NCI-H146 (cell line): ENCODE measurements at places on chromosomes 16 and 17.

DNA sequence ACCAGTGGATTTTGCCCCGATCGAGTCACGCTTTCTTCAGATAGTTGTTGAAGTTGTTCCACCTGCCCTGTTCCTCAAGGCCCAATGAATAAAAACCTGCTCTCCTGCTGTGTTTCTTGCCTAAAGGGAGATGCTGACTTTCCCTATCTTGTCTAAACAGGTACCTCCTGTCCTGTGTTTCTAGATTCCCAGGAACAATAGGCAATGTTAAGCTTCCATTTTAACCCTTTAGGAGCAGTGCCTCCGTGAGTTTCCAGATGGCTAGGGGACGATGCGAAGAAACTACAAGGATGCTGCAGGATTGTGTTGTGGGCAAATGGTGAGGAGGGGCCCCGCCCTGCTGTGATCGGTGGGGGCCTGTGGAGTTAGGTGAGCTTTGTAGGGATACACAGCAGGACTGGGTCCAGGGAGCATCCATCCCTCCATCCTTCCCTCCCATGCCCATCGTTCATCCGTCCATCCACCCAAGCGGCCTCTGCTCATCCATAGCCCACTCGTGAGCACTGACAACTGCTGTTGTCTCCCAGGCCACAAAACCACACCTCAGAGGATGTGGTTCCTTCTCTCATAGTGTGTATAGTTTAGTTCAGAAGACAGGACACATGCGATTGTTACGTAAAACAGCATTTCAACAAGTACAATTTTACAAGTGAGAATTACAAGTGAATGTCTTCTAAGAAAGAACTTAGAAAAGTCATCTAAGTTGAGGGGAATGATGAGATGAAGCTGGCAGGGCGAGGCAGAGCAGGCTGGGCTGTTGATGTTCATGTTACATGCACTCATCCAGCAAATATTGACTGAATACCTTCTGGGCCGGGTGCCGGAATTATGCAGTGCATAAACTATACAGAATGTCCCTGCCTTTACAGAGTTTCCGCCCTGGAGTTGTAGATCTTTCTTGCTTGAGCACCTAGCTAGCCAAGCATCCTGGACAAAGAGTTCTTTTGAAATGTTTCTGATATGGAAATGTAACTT is 5.2 kb downstream of the ARSG start:
- peak; percentile 15 for DNase-seq

GRCh38 chr17:62906881-62907280 is 59.2 kb upstream of the TANC2 start:
- DNase-seq, result no peak

GRCh38 chr17:64683796-64684195 is 21.7 kb upstream of the SMURF2 start:
- no peak for DNase-seq

DNA sequence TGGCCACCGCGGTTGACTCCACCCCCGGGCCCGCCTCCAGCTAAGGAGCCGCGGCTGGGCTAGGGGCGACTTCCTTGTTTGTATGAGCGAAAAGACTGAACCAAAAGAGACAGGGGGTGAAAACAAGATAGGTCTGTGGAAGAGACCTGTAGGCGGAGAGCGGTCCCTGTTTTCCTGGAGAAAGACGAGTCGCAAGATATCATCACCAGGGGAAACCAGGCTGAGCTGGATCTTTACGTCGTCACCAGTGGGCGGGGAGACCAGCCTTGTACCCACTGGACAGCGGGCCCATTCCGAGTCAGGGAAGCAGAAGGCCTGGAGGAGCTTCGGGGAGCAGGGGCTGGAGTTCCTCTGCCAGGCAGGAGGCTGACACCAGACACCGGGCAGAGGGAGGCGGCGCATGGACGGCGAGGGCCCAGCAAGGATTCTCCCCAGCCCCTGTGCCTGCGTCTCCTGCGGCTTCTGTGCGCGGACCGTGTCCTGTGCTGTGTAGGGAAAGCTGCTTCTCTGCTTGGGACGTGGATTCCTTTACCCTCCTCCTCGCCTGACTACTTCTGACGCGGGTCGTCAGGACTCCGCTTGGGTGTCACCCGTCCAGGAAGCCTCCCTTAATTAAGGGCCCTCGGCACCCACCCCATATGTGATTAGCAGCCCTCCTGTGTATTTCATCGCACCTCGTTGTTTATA is 10.3 kb upstream of the ARL4D start:
- peak; percentile 85 for DNase-seq

DNA sequence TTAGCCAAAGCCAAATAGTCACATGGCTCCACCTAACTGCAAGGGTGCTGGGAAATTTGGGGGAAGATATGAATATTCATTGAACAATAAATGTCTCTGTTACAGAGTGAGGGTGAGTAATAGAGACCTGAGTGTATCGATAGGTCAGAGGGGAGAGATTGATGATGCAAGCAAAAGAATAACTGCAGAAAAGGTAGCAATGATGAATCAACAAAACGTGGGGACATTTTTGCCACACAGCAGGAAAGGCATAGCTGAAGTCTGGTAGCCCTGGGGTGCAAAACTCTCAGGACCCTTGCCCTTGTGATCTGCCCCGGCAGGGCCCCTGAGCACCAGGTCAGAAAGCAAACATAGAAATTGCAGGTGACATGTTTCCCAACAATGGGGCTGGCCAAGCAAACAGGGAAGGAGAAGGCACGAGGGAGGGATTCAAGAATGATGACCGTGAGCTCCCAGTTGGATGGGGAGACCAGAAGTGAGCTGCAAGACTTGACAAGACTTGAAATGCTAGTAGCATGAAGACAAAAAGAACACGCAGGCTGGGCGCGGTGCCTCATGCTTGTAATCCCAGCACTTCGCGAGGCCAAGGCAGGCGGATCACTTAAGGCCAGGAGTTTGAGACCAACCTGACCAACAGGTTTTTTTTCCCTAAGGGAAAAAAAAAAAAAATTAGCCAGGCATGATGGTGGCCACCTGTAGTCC is 12.7 kb upstream of the HERPUD1 start:
- DNase-seq, result peak; percentile 42
